ENCODE measurements at places on chromosomes 11 and 22.

DNA sequence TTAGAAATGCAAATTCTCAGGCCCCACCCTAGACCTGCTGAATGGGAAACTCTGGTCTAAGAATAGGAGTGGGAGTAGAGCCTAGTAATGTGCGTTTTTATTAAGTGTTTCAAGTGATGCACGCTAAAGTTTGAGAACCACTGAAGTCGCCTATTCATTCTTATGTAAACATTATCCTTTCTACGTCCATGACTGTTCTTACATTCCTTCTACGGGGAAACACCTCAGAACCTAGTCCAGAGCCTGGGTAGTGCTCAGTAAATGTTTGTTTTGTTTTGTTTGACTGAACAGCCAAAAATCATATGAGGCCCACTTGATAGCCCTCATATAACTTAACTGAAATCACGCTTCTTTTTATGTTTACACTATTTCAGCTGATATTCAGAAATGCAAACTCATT is 29.8 kb downstream of the VSIG10L2 start:
- DNase-seq: no peak

DNA sequence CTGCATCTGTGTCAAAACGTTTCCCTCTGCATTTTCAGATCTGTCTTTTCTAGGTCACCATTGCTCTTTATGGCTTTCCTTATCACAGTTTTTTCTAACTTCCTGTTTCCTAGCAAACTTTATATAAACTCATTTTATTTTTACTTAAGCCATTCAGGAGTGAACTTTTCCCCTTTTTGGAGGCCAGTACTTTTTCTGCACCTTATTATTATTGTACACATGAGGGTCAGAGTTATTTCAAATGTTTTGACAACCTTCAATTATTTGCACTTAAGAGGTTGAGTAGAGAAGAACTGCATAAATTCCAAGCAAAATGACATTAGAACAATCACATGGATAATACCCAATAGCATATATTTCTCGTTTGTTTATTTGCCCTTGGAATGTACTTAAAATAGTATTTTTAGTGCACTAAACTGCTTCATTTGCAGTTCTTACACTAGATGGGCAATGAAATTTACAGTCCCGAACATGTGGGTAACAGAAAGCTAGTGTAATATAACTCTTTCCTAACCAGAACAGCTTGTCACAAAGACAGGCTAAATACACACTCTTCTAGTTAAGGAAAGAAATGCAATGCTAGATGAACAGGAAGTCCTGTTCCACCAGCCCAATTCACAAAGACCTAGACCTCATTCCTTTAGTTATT is 79.5 kb downstream of the UBASH3B start:
- no peak for DNase-seq

DNA sequence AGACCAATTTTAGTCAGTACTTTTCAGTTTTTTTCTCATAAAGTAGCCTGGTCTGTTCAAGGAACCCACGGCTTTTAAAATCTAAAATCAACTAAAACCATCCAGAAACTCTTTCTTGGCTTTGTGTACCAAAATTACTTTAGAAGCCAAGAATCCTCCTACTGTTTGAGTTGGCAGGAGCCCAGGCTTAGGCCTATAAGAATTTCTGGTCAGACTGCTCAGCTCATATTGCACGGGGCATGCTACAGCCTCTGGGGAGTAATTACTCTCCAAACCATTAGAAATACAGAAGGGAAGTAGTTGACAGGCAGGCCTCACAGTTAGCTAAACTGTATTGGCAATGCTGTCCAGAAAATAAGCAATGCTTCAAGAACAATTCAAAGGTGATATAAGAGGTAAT is 1862.9 kb upstream of the RAG2 start:
- DNase-seq: no peak

- DNase-seq: peak; percentile 47
Measured at GRCh38 chr11:93652161-93652597, 9.3 kb upstream of the CEP295 start.

GRCh38 chr11:76670485-76671236 is at the start of gene LRRC32:
LRRC32 (minus strand) TSS chr11:76670747; CDS start chr11:76665954, 4,793 bp downstream.
- DNase-seq: peak; percentile 37

DNA sequence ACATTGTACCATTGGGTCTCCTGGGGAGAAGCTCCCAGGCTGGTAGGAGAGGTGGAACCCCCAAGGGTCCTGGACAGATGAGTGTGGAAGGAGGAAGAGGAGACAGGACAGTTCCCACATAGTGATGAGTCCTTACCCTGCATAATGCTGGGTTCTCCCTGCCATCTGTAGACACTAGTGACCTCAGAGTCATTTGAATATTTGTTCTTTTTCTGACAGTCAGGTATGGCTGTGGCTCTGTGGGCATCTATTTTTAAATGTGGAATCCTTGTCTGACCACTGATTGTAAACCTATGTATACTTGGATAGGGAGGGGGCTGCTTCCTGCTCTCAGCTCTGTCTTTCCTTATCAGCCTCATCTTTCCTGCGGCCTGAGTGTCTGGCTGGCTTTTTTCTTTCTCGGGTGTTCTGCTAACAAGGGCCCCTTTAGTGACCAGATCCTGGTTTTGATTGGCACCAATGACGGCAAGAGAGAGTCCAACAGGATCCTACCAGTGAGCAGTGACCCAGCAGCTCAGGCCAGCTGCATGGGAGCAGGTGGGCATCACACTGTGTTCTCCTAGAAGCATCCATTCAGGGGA is 2.6 kb upstream of the SLC5A1 start:
- no peak for DNase-seq

Data from CD4-positive, alpha-beta T cell treated with Interleukin-17A for 4 hours (primary cell).